ENCODE measurements at places on chromosomes 13 and 19.

DNA sequence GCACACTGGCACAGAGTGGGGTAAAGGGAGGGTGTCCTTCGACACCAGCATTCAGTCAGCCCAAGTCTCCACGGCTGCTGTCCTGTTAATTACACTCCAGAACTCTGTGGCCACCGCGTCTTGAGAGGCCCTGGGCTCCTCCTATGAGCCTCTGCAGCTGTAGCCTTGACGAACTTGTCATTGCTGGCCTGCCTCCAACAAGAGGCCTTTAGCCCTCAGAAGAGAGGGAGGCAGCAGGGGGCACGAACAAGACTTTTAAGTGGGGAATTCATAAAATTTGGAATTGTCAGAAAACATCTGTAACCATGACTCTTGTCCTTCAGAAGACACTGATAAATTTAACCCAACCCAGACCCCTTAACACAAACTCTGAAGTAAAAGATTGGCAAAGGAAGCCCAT lies 241.9 kb downstream of the UQCRFS1 start:
- no peak for DNase-seq

DNA sequence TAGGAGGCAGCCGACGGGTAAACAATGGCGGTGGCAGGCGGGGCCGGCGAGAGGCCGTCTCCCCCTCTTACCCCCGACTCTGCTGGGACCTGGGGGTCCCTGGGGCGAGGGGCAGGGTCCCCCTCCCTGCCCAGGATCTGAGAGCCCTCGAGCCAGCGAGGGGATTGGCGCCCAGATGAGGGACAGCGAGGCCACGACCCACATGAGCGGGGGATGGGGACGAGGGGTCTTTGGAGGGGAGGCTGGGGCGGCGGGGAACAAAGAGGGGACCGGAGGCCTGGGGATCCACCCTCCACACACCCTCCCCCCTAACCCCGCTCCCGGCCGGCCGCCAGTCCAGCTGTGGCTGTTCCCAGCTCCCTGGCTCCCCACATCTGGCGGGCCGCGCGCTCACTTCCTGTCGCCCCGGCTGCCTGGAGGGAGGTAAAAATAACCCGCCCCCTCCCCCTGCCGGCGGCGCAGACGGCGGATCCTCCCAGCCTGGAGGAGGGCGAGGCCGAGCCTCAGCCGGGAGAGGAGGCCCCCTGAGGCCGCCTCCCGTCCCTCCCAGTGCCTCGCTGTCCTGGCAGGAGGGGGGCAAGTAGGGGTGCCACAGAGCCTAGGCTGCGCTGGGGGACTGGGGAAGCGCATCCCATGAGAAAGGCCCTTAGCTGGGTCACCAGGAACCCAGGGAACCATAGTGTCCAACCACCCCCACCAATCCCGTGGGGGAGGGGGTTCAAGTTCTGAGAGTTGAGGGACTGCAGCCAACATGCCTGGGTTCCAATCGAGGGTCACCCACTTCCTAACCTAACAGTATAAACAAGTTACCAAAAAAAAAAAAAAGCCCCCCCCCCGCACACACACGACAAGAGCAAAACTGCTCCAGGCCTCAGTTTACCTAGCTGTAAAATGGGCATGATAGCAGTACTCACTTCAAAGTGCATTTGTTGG lies 29.3 kb upstream of the NANOS3 start:
- DNase-seq: no peak

- DNase-seq: no peak
Observed at GRCh38 chr13:94598281-94598680, 2.3 kb upstream of the TGDS start.

GRCh38 chr13:87677496-87678371 lies 6.6 kb downstream of the SLITRK5 start:
- DNase-seq: no peak

GRCh38 chr13:97027162-97027554 lies 32.9 kb upstream of the OXGR1 start:
- DNase-seq: no peak

Data from esophagus squamous epithelium (tissue), 5 donors.